KBM-7 (cell line): ENCODE measurements at places on chromosomes 1 and 21.

- DNase-seq = no peak
These were observed 286.8 kb downstream of the PTPRU start for GRCh38 chr1:29523136-29523535.

GRCh38 chr1:165259236-165259635 lies 97.3 kb downstream of the LMX1A start:
- no peak for DNase-seq

- no peak for DNase-seq
These were observed 610.3 kb upstream of the USP24 start for GRCh38 chr1:55825461-55825860.

- no peak for DNase-seq
These were observed 488.0 kb upstream of the B3GALT2 start for GRCh38 chr1:193674292-193674944.

DNA sequence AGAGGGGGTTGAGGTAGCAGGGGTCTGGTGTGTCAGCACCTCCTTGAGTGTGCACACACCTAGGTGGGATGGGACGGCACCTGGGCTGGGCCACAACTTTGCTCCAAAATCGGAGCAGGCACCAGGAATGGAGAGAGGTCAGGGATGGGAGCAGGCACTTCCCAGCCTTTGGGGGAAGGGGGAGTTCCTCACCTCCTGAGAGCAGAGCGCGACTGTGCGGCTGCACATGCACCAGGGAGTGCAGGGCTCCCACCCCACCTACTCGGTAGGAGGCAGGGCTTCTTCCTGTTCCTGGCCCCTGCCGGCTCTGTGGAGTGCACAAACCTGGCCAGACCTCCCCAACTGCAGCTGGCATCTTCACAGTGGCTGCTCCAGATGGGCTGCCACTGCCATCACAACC lies 399.3 kb downstream of the NCAM2 start:
- DNase-seq = no peak

DNA sequence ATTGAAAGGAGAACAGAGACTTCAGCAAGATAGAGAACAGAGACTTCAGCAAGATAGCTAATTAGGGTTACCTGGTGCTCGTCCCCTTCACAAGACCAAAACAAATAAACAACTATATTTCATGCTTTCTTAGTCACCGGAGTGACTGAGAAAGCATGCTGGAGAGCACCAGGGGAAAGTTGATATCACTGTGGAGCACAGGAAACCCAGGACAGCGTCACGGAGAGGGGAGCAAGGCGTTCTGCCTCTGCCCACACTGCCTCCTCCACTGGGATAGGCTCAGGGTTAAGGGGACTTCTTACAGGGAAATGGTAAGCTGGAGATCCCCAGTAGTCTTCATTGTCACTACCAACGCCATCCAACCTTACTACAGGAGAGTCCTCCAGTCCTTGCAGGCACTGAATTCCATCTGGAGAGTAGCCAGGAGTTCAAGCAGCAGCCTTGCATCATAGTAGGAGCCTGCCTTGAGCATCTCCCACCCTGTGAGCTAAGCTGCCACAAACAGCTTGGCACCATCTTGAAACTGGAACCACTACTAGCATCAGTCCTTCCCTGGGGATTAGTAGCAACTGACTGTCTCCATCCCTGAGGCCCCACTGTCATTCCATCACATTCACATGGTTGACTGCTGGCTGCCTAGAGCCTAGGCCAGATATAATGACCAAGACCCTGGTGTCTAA lies 239.4 kb downstream of the PLPP3 start:
- no peak for DNase-seq

DNA sequence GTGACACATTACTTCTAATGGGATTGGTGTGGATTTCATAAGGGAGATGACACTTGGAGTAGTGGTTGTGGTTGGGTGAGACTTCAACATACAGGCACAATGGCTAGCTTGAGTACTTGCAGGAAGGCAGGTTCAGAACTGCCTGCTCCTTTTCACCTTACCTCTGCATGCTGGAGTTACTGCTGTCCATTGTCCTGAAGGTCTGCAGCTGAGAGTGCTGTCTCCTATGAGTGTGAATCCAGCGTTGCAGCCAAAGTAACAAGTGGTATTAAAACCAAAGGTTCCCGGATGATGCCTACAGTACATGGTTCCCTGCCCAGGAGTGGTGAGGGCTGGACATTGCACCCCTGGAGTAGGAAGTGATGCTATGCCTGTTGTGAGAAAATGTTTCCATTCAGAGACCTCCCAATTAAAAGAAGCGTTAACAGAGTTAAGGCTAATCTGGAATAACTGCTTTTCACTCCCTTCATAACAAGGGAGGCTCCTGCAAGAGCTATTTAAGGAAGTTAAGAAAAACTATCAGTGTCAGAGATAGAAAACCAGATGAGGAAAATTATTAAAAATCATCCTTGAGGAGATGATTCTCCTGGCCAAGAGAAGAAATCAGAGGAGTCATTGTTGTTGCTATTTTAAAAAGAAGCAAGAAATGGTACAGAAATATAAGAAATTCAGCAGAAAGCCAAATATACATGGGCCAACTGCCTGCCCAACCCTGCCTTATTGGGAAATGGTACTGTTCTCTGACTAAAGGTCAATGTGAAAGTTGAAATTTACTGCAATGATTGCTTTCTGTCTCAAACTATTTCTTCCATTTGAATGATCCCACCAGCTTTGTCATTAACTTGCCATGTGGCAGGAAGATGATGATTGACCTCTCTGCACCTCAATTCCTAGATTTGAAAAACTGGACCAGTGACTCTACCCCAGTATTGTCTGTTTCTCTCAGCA lies 9.8 kb upstream of the F5 start:
- peak; percentile 50 for DNase-seq

DNA sequence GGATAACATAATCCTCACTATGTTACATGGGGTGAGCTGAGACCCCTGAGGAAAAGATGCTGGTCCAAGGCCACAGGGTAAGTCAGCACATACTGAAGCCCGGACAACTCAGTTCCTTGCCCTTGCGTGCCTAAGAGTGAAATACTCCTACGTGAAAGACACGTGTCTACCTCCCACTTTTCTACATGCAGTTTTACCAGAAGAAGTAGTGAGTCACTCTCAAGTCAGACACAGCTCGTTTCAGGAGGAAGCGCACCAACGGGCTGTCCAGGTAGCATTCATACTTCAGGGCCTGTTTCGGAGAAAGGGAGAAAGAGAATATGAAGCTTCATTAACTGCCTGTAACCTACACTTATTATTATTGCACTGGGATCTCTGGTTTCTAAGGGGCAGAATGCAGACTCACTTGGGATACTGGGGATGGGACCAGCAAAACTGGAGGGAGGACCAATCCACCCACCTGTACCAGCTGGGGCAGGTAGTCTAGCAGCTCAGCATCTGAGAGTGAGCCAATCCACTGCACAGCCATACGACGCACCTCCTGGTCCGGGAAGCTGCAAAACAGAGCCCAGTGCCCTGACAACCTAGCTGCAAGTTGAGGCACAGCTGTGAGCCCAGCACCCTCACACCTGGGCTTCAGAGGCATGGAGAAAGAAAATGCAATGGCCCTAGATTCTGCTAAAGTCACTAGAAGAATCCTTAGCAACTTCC lies 32.4 kb upstream of the PPP1R15B start:
- no peak for DNase-seq

DNA sequence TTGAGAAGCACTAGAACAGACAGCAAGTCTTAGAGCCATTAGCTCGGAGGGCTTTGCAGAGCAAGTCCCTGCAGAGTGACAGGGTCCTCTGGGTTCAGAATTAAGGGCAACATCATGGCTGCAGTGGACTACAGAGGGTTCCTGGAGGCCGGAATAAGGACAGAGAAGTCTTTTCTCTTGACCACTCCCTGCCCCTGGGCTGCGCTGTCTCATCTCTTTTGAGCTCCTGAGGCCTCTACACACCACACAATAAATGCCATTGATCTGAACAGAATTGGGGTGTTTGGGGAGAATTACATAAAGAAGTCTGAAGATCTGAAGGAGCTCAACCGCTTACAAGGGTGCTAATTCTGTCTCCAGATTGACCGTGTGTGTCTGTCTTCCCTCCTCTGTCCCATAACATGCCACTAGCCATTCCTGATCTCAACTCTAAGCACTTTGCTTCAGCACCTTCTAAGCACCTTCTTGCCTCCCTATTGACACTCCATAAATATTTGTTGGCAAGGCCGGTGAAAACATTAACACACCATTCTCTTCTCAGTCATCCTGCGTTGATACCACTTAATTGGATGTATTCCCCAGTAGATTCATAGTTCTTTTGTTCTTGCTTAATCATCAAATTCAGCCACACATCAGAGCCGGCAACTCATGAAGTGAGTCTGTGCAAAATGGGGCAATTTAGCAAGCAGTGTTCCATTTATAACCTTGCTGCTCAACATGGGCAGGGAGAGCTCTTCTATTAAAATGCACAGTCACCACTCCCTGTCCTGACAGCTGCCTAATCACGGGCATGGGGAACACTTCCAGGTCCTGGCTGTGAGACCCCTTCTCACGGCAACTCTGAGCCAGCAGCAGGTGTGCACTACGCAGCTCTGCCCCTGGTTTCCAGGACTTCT lies 49.7 kb downstream of the NMNAT2 start:
- DNase-seq = no peak

DNA sequence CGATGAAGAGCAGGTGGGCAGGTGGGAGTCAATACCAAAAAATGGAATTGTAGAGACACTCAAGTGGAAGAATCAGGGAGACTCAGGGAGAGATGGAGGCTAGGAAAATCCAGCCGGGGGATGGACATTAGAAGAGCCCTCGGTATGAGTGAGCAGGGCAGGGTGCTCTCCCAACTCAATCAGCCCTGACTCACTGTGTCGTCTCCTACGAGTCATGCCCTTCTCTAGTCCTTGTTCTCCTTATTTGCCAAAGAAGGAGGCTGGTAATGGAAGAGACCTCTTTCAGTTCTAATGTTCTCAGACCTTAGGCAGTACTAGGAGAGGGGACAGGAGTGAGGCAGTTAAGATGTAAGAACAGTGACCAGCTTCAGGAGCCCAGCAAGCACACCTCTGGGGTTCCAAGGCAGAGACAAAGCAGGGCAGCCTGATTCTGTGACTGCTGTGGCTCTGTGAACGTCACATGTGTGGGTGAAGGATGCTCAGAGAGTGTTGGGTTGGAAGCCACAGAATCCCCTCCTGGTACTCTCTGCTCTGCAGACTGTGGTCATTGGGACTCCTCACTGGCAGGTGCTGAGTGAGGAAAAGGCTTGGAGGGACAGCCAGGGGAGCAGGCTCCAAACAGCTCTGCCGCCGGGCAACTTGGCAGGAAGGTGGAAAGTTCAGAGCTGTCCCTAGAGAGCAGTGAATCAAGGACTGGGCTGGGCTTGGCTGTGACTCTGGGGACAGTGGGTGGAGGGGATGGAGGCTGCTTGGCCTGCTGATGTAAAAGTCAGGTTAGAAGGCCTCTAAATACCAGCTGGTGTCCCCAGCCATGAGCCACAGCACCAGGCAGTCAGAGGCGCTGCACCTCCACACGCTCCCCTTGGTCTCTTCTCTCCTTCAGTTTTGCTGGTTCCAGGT lies 11.1 kb upstream of the GJA5 start:
- DNase-seq = no peak

DNA sequence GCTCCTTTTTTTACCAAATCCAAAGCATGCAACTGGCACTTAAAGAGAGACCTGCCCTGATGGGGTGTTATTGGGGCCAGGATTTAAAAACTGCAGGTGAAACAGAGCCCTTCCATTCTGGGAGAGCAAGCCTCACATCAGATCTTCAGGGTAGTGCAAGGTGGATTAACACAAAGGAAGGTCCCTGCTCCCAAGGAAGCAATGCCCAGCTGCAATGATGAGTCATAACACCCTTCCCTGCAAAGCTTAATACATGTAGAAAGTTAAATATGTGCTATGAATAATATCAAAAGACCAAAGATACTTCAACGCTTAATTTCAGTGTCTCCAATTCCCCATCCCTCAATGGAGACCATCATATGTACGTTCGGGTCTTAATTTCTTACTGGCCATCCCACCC lies 508.0 kb downstream of the OMA1 start:
- DNase-seq = no peak

DNA sequence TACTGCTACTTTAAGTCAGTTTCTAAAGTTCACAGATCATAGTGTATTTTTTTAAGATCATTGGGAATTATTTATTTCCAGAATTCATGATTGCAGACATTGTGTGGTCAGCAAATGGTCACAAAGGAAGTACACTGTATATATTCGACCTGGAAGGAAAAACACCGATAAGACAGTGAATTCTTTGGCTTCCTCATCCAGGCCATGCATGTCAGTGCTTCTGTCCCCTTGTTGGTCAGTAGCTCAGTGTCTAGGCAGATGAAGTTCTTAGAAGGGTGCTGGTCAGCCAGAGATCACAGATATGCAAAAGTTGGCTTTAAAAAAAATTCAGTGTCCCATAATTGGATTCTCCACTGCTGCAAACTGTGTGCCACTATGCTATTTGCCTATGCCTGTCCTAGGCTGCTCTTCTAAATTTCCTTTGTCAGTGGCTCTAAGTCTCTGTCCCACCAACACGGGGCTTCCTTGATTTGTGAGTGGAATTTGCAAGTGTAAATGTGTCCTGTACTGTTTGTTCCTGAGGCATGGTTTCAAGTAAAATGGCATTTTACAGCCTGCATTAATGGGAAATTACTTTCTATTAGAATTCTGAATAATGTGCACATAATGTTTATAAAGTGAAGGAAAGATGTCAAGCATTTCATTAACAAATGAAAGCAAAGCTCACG lies 12.0 kb upstream of the VAMP4 start:
- no peak for DNase-seq

GRCh38 chr1:150207281-150207971 lies 28.5 kb downstream of the ANP32E start:
- no peak for DNase-seq
